ENCODE measurements at places on chromosomes 11 and 22. TPM values are rescaled to one million over a fixed set of nuclear protein-coding genes. Genes with fewer than 3 reads are reported as not detected.

Gene POU2AF3
- total RNA-seq: 0.41 TPM

Gene GVQW3
- total RNA-seq: 16.3 TPM

Gene RAD9A
- total RNA-seq: 11.8 TPM

Gene OR52I1
- total RNA-seq: not detected

DNA sequence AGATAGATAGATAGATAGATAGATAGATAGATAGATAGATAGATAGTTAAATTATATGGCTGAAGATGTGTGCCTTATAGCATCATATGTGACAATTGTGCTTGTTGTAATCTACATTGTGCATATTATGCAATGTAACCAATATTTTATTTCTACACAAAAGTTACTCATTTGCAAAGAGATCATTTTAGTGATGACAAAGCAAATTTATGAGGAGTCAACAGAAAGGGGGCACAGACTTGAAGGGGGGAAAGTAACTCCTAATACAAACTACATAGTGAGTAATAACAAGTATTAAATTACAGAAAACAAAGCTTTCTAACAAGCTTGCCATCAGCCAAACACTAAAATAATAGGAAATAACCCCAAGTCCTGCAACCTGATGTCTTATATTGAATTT is 106.8 kb downstream of the MUC15 start:
- DNase-seq: no peak

DNA sequence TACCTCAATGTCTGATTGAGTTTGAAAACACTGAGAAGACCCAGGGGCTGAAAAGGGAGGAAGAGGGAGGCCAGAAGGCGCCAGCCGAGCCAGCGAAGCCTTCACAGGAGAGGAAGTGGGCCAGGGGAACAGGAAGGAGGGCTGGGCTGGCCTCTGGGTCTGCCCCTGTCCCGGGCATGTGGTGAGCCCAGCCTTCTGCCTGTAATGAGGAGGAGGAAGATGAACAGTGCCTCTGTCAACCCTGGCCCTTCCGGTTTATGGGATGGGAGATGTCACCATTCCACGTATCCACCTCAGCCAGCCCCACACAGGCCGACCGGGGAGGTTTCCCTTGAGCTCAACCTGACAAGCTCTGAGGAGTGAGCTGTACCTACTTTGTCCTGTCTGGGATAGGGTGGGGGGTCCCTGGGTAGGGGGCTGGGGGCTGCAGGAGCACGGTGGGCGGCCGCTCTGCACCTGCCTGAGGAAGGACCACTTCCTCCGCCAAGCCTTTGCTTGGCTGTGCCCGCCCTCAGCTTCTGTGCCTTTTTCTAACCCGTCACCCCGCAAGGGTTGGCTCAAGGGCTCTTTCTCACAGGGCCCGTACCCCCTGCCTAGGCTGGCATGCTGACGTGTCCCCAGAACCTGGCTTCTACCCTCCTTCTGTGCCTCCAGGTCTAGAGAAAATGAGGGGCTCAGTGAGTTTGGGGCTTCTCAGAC is 2.0 kb downstream of the PARVG start:
- DNase-seq: no peak

- DNase-seq: no peak
Observed at GRCh38 chr11:43579171-43579918, 101.2 kb upstream of the HSD17B12 start.

All from frontal cortex (tissue), 4 donors.